ENCODE measurements at places on chromosomes 11 and 22. TPM values are rescaled to one million over a fixed set of nuclear protein-coding genes. Genes with fewer than 3 reads are reported as not detected.

GRCh38 chr11:114149689-114150407 is 90.3 kb downstream of the ZBTB16 start:
- no peak for DNase-seq
- H3K27ac ChIP-seq = peak overlapping the region; percentile 86
- peaks cover 1% of the 10 kb centered on the region for H3K27me3 ChIP-seq
- peaks cover 91% of the 10 kb centered on the region for H3K4me1 ChIP-seq
- H3K4me3 ChIP-seq = peak overlapping the region; percentile 53

AQP11 gene
- polyA plus RNA-seq = 1.1 TPM

MFRP gene
- not detected for polyA plus RNA-seq

CCND1 gene
- not detected for polyA plus RNA-seq
